Amygdala (tissue), 56 donors: ENCODE measurements at places on chromosomes 4 and X.
A peak's percentile ranks its signal among the peaks of the same experiment; 100 is the strongest.

GRCh38 chr4:75004755-75005668 lies 72.1 kb downstream of the PARM1 start:
- DNase-seq, result no peak

DNA sequence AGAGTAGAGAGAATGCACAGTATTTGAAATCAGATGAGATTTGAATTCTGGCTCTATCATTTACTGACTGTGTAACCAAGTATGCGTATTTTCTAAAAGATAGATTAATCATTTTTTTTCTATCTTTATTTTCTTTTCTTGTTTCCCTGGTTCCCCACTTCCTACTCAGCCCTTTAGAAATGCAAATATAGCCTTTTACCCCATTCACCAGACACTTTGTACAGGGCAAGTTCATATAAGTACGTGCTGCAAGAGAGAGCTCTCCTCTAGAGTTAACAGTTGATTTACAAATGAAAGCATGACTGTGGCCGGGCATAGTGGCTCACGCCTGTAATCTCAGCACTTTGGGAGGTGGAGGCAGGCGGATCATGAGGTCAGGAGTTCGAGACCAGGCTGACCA lies 17.8 kb upstream of the TDO2 start:
- no peak for DNase-seq

DNA sequence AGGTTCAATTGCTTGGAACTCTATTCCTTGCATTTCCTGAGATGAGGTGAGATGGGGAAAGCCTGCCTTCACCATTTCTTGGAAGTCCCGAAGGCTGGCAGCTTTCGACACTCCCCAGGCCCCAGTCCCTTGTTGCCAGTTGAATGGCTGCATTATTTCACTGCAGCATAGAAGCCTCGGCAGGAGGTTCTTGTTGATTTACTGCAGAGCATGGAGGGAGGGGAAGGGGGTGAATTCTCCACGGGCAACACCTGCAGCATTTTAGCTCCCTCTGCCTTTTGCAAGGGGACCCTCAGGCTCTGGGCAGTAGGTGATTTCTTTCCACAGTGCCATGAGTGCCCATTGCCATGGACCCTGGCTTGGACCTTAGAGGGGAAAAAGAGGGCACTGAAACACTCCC lies 10.7 kb upstream of the BCLAF3 start:
- no peak for DNase-seq

DNA sequence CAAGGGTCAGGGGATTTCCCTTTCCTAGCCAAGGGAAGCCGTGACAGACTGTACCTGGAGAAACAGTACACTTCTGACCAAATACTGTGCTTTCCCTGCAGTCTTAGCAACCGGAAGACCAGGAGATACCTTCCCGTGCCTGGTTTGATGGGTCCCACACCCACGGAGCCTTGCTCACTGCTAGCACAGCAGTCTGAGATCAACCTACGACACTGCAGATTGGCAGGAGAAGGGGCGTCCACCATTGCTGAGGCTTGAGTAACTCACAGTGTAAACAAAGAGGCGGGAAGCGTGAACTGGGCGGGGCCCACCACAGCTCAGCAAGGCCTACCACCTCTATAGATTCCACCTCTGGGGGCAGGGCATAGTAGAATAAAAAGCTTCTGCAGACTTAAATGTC lies 48.7 kb upstream of the SRD5A3 start:
- no peak for DNase-seq

- no peak for DNase-seq
These were observed 138.7 kb downstream of the ELOVL6 start for GRCh38 chr4:110059556-110060191.

GRCh38 chrX:136386826-136387225 lies 86.1 kb downstream of the ADGRG4 start:
- no peak for DNase-seq

DNA sequence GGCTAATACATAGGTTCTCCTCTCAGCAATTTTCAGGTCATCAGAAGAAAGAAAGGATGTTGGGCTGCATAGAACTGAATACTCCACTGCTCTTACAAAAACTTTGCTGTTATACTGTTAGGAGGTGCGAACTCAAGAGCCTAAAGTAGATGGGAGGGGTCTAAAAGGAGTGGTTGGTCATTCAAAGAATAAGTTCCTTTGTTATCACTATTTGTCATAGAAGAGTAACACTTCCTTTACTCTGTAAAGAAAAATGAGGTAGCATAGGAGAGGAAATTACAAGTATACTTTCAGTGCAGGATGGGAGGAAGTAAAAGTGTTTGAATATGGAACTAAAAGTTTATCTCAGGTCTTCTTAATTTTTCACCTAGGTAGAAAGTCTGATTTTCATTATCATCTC lies 61.5 kb downstream of the CCNI start:
- DNase-seq, result no peak

DNA sequence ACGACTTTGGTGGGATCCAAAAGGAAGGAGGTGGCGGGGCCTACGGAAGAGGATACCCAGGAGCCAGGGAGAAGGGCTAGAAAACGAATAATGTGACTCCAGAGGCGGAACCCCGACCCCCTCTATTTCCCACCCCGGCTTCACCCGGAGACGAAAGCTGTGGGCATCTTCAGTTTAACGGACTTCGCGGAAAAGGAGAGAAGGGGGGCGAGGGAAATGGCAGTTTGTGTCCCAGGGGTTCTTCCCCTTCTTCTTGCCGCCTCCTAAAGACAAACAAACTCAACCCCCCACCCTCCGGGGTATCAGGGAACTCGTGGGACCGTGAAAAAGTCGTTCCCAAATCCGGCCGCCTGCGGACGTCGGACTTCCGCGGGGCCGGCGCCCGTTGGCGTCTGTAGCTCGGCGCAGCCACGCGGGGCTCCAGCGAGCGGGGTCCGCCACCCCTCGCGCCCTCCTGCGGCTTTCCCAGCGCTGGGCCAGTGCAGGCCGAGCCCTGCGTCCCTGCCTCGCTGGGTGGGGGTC lies 3.6 kb upstream of the LEF1 start:
- no peak for DNase-seq

DNA sequence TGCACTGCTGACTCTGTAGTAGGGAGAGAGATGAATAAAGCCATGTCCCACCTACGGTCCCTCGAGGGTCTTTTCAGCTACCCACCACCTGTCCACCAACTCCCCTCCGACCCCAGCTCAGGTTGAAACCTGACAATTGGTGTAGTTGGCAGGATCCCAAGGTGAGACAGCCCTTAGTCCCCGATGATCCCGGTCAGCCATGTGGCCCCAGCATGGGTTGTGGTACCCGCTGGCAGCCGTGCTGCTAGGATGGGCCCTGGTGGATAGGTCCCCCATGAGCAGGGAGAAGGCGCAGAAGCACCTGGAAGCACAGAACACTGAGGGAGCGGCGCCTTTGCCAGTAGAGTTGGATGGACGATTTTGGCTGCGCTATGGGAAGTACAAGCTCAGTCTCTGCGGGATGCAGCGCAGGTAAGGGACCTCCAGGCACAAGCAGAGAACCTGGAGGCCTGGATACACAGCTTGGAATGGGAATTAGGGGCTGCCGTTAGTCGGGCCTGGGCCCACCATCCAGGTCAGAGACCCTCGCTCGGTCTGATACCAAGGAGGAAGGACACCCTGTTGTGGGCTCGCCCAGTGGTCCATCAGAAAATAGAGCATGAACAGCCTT lies 694.6 kb upstream of the AGA start:
- no peak for DNase-seq

- DNase-seq, result peak; percentile 22
These were observed at the start of gene ETNPPL for GRCh38 chr4:108762559-108763225. Gene ETNPPL, minus strand, starts transcription at chr4:108763053. Its CDS starts 155 bp downstream, at chr4:108762898.

DNA sequence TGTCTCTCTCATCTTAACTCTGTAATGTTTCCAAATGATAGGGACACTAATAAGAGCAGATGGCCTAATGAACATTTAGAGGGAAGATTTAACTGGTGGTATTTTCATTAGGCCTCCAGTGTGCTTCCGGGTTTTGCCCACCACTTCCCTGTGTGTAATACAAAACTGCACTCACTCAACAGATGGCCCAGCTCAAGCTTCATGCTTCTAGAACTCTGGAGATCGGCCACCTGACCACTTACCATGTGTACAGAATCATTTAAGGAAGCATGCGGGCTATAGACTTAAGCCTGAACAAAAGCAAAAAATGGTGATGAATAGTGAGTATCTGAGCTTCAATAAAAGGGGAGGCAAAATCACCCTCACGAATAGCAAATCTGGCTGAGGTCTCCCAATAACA lies 89.3 kb downstream of the SH2D1A start:
- DNase-seq, result no peak

- no peak for DNase-seq
These were observed 82.8 kb downstream of the CPZ start for GRCh38 chr4:8675383-8675782.

DNA sequence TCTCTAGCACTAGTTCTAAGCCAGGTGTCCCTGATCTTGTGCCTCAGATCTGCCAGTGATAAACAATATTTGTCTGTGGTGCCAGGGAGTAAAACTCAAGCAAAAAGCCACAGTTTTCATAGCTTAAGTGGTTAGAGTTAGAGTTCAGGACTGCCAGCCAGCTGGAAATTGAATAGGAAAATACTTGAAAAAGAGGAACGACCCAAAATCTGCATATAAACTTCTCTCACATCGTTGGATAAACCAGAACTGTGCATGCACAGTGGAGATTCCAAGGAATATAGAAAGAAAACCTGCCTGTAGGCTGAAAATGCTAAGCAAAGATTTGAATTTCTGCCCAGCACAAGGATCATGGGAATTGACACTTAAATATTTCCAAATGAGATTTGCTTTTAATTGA lies 35.0 kb upstream of the GNPDA2 start:
- no peak for DNase-seq

- DNase-seq, result no peak
These were observed 166.1 kb downstream of the TBCK start for GRCh38 chr4:106149911-106150310.

- DNase-seq, result no peak
These were observed 45.0 kb downstream of the CRLF2 start for GRCh38 chrX:1167466-1167865.

- no peak for DNase-seq
These were observed 35.4 kb downstream of the MID2 start for GRCh38 chrX:107861056-107861455.

DNA sequence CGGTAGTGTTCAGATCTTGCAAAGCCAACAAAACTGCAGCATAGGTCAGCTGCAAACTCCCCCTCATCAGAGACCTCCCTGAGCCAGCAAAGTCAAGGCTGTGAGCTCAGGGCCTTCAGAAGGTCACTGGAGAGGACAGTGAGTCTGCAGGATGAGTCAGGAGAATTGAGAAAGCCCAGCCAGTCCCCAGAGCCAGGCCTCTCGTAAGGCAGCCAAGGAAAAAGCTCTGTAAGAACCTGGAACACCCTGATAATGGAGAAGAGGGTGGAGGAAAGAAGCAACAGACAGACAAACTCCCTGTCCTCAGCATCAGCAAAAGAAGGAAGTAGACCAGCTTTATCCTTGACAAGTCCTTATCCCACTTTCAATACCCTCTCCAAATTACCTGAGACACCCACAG lies 33.0 kb downstream of the GRIA3 start:
- no peak for DNase-seq

DNA sequence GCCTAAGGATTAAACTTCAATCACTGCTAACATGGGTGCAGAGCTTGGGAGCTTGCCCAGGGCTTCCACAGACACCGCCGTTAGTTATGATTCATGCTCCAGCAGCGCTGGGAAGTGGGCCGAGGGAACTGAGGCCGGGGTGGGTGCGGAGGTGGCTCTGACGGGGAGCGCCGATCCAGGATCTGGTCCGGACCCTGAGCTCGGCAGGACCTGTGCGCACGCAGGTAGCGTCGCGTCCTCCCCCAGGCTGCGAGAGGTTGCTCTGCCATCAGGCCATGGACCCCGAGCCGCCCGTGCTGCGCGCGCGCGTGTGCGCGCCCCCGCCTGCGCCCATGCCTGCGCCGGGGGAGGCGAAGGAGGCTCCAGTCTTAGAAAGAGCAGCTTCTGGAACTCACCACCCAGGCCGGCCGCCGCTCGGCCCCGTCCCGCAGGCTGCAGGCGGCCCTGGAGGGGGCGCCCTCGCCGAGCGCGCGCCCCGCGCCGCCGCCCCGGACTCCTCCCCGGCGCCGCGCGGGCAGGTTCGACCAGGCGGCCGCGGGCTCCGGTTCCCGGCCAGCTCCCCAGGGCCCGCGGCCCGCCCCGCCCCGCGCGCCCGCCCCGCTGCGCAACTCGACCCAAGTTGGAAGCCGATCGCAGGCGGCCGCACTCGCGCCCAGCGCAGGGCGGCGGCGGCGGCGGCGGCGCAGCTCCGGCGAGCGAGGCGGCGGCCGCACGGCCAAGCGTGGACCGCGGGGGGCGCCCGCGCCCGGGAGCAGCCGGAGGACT lies 732 bp upstream of the ADRA2C start:
- DNase-seq, result peak; percentile 20

- no peak for DNase-seq
These were observed 37.6 kb upstream of the ERVMER34-1 start for GRCh38 chr4:52788806-52789205.

- no peak for DNase-seq
These were observed 312.7 kb downstream of the RAB28 start for GRCh38 chr4:13171292-13172057.

DNA sequence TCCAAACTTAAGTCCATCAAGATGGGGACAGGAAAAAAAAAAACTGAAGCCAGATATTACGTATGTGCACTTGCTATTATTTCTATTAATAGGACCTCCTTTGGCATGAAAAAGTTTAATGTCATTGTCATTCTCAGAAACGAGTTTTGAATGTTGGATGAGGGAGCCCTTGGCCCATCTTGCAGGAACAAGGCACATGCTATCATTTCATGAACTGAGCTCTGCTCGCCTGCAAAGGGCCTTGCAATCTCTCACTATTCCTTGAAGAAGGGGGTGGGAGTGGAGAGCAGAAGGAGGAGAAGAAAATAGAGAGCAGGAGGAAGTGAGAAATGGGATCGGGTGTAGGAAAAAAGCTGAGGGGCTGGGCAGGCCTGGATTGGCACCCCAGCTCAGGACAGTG lies 34.3 kb upstream of the SPATA4 start:
- no peak for DNase-seq

- no peak for DNase-seq
These were observed 176.6 kb downstream of the NR3C2 start for GRCh38 chr4:148265627-148266026.

- no peak for DNase-seq
These were observed 214.5 kb upstream of the TACR3 start for GRCh38 chr4:103934178-103934789.

DNA sequence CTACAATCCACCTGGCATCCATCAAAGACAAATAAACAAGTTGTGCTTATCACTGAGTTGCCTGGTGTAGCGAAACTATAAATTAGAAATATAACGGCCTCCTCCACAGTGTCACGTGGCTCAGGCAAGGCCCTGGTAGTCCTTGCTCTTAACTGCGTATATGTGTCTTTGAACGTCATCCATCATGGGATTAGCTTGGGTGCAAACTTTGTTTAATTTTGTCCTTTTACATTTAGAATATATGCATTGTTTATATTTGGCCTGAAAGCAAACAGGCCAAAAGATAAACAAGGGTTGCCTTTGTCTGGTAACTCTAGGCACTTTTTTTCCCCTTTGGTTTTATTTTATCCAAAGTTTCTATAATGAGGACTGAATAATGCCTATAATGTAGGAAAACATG lies 184.9 kb downstream of the KIT start:
- no peak for DNase-seq

- no peak for DNase-seq
These were observed 40.8 kb downstream of the RHOXF2B start for GRCh38 chrX:120036704-120037103.

GRCh38 chr4:150949943-150950342 lies 65.1 kb downstream of the LRBA start:
- DNase-seq, result no peak
